ENCODE measurements at places on chromosomes 7 and 10.

DNA sequence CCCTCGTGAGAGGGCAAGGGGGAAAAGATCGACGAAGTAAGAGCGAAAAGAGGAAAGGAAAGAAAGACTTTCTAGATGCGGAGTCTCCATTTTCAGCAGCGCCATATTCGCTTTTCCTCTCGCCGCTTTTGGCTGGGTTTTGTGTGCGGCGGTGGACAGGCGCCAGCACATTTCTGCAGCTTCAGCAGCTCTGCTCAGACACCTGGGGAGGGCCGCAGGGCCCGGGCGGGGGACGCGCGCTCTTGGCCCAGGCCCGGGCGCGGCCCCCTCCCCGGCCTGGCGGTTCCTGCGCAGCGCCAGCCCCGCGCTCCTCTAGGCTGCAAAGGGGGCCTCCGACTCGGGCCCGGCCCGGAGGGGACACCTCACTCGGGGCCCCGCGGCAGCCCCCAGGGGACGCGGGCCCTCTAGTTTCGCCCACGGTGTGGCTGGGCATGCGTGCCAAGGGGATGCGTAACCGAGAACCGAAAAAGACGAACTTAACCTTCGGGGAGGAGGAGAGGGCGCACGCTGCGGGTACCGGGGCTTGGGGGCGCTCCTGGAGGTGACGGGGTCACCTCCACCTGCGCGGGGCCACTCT is 34.5 kb upstream of the EBLN1 start:
- DNase-seq, result no peak

DNA sequence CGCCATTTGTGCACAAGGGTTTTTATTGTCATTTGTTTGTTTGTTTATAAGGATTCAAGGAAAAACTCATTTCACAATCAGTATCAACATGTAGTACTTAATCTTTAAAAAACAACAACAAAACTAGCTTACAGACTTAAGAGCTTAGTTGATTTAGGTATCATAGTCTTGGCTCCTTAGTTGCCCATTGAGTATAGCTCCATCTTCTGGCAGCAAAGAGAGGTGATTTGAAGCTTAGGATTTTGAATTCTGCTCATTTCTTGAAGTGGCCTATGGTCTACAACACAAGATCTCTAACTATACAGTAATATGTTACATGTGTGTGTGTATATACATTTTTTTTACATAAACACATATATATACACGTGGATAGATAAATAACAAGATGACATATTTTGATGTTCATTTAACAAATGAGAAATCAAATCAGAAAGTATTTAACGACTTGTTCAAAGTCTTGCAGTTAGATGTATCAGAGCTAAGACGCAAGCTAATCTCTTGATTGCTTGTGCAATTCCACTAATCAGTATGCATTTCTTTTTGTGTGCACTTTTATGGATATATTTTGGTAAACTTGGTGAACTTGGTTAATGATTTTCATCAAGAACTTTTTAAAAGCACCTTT is 307.3 kb downstream of the CAMK1D start:
- peak; percentile 80 for DNase-seq

GRCh38 chr10:79112881-79113431 is 44.2 kb downstream of the ZMIZ1 start:
- DNase-seq, result no peak

DNA sequence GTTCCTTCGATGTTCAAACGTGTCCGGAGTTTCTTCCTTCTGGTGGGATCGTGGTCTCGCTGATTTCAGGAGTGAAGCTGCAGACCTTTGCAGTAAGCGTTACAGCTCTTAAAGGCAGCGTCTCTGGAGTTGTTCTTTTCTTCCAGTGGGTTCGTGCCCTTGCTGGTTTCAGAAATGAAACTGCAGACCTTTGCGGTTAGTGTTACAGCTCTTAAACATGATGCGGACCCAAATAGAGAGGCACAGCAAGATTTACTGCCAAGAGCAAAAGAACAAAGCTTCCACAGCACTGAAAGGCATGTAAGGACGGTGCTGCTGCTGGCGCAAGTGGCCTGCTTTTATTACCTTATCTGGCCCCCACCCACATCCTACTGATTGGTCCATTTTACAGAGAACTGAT is 931.4 kb downstream of the IPMK start:
- no peak for DNase-seq

- DNase-seq, result no peak
These were observed 170.7 kb upstream of the SH2B2 start for GRCh38 chr7:102115931-102116330.

DNA sequence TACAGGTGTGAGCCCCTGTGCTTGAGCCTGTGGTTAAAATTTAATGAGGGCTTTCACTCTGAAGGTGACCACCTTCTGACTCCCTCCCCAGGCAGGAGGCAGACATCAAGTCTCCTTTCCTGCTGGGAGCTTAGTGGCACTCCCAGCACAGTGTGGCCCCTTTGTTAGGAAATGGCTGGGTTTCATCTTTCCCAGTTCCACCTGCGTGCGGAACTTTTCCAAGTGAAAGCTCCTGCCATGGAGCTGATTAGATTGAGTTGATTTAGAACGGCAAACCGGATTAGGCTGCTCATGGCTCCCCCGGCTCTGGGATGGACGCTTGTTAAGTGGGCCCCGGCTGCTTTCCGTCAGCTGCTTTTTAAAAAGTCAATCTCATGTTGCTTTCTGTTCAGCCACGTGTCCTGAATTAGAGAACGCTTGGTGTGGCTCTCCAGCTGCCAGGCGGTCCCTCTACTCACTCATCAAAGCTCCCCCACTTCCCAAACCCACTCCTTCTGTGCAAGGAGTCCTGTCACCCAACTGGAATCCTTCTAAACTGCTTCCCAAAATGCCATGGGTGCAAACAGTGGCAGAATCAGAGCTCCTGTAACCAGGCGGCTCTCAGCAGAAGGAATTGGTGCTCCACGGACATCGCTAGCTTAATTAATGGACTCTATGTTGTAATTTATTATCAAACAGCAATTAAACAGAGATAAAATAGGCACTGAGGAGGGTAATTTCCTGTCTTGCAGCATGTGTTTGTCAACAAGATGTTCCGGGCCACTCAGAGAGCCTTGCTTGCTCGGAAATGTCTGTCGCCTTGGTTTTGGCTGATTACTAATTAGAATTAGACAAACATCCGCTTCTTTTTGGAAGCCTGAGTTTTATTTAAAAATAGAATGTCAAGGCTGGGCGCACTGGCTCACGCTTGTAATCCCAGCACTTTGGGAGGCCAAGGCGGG is 551.2 kb downstream of the GALNT17 start:
- DNase-seq, result no peak

GRCh38 chr10:60870803-60871202 is 73.2 kb downstream of the RHOBTB1 start:
- DNase-seq, result no peak

DNA sequence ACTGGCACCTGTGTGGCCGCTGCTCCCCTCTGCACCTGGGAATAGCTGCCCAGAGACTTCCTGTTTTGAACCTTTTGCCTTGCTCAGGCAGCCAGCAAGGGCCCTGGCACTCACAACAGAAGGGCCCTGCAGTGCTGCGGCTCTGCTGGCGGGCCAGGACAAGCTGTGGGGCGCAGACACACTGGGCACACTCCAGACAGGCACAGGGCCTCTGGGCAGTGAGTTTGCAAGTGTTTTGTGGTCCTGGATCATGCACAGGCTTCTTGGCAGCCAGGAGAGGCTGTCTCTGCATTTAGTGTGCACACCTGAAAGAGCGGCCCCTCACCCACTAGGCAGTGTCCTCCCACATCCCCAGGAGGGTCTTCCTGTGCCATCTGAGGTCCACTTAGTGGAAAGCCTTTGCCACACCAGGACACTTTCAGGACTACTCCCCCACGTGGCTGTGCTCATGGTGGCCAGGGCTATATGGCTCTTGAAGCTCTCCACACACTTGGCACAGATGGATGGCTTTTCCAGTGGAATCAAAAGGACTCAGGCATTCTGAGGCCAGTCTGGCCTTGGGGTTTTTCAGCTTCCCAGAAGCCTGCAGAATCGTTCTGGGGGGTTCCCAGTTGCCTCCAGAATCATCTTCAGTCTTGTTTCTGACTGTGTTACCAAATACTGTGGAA is 5.0 kb upstream of the ATP6V0E2 start:
- DNase-seq, result no peak

DNA sequence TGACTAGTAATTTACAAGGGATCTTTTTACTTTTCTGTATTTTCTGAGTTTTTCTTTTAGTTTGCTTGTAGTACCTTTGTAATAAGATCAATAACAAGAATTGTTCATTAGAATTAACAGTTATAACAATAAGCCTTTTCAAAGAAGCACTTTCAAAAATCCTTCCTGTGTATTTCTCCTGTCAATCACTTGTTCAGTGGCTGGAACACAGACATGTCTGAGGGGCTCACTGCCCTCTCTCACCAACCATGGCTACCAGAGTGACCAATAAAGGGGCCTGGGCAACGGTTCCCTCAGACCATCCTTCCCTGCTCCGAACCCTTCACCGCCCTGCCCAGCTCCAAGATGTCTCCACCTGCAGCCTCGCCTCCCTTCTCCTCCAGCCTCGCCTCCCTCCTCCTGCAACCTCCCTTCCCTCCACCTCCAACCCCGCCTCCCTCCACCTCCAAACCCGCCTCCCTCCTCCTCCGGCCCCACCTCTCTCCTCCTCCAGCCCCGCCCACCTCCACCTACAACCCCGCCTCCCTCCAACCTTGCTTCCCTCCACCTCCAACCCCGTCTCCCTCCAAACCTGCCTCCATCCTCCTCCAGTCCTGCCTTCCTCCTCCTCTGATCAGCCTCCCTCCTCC is 353.4 kb downstream of the TNS3 start:
- no peak for DNase-seq

- no peak for DNase-seq
These were observed 292.4 kb upstream of the AKR1E2 start for GRCh38 chr10:4533621-4534020.

GRCh38 chr7:148901178-148901577 is 17.1 kb upstream of the EZH2 start:
- DNase-seq, result no peak

DNA sequence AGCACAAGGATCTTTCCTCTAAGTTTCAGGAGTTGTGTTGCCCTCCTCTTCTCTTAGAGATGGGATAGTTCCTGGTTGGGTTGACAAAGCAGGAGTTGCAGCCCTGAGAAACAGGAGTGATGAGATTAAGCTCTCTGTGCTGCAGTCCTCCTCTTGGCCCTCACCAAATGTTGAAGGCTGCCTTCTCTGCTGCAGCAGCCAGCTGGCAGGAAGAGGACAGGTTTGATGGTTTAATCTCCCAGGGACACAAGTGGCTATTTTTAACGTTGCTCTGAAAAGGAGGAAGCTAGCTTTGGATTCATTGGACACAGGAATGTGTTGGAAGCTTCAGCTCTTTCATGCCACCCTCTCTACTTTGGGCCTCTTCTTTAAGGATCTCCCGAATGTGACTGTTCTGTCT is 9.4 kb downstream of the STRIP2 start:
- no peak for DNase-seq

- DNase-seq, result no peak
These were observed 870.2 kb downstream of the TYW1 start for GRCh38 chr7:67866812-67867211.

Measured in Jurkat, Clone E6-1 (cell line).